ENCODE measurements at places on chromosomes 11 and 22.

GRCh38 chr11:116225784-116226585 lies 546.8 kb downstream of the BUD13 start:
- DNase-seq: no peak

DNA sequence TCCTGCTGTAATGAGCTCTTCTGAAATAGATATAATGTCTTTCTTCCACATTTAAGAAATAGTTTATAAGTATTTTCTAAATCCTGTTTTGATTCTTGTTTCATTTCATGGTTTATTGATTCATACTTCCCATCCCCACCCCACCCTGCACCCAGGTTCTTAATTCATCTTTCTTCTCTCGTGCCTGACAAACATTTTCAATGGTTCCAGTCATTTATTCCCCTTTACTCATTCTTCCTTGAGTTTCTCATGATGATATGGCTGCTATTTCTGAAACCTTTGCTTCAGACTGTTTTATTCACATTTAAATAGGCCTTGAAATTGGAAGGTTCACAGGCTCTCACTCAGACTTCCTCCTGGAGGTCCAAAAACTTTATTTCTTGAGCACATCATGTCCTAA lies 142.9 kb downstream of the SPON1 start:
- no peak for DNase-seq

DNA sequence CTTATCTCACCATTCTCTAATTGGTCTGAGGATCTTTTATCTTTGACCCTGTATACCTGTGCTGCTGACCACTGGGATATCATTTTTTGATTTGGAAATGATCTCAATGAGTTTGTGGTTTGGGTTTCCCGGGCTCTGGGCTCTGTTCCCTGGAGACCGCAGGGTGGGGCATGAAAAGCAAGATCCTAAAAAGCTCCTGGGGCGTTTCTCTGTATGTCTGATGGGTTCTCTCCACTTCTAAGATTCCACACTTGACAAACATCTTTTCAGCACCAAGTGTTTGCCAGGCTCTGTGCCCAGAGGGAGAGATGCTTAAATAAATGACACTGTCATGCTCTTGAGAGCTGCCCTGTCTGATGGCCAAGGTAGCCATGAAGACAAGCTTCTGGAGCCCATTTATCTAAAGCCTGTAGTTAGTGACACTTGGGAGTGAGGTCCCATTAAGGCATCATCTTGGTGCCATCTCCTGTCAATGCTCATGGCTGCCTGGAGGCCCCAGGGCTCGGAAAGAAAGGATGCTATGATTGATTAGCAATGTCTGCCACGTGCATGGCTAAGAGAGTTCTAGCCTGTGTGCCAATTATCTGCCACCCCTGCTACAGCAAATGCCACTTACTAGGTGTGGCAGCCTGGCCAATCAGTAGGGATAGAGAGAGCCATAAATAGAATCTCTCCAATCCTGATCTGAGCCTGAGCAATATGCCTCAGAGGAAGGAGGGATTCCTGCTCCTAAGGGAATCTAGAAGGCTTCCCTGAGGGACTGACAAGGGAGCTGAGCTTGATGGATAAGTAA lies 531.6 kb downstream of the MN1 start:
- DNase-seq: no peak

GRCh38 chr22:24068717-24069297 lies 57.7 kb downstream of the CABIN1 start:
- DNase-seq: no peak

- DNase-seq: no peak
Measured at GRCh38 chr11:69497221-69497787, 15.8 kb downstream of the LINC01488 start.

- no peak for DNase-seq
Measured at GRCh38 chr22:37138849-37139561, 10.7 kb downstream of the IL2RB start.

DNA sequence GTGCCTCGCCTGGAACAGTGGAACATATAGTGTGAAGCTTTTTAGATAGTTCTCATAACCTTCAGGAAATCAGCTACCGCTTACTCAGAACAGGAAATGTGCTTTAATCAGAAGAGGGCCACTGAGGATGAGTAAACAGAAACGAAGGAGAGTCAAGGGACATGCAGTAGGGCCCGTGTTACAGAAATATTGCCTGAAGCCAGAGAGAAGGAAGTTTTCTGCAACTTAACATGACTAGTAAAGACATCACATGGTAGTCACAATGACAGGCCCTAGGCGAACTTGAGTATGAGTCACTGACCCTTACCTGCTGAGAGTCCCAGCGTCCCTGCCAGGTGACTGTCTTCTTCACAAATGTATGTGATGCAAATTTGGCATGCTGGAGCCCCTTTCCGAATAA lies 39.4 kb downstream of the CARD18 start:
- DNase-seq: peak; percentile 12

DNA sequence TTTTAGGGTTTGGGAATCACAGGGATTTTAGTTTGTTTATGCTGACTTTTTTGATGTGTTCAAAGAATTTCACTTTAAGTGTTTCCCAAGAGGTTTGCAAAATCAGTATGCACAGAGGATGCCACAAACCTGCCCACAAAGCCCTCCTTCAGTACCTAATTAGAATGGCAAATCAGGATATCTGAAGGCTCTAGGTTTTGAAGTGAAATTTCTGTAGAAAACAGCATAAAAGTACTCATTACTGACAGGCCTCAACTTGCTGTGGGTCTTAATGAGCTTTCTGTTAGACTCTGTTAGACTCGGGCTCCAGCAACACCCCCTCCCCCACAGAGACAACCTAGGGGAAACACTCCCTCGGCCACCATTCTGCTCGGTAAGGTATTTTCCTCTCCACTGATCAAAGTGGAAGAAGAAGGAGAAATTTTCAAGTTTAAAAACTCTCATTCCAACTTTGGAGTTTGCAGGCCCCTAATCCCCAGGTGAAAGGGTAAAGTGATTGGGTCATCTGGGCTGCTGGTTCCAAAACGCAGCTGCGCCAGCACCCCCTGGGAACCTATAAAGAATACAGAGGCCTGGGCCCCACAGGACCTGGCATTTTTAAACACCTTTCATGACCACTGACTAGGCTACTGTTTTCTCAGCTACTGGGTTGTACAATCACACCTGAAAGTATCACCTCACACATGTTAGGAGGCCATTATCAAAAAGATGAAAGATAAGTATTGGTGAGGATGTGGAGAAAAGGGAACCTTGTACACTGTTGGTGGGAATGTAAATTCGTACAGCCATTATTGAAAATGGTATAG lies 67.5 kb downstream of the PLEKHA7 start:
- no peak for DNase-seq

DNA sequence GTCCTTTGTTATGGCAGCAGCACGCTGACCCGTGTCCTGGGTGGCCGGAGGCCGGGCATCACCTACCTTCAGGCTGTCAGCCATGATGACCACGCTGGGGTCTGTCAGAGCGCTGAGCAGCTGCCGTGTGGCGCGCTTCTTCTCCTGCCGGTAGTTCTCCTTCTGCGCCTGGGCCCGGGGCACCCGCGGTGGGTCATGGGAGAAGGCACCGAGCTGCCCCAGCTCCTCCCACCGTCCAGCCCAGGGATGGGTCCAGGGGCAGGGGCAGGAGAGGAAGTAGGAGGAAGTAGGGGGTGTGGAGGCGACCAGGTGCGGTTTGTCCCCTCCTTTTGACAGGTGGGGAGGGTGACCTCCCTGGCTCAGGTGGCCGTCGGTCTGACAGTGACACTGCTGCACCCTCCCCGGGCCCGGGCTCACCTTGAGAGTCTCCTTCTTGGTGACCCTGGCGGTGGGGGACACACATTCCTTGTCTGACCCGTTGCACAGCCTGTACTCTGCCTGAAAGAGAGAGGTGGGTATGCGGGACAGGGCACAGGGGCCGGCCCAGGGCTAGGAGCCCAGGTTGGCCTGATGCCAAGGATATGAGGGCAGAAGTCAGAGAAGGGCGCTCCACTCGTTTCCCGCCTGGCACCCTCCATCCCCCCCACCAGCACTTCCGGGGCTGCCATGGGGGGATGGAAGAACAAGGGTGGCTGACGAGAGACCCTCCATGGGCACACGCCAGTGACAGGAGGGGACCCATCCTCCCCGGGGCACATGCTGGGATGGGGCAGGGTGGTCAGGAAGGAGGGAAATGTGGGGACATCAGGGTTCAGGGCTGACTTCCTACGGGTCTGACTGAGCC lies 43.0 kb downstream of the OSBPL5 start:
- no peak for DNase-seq

DNA sequence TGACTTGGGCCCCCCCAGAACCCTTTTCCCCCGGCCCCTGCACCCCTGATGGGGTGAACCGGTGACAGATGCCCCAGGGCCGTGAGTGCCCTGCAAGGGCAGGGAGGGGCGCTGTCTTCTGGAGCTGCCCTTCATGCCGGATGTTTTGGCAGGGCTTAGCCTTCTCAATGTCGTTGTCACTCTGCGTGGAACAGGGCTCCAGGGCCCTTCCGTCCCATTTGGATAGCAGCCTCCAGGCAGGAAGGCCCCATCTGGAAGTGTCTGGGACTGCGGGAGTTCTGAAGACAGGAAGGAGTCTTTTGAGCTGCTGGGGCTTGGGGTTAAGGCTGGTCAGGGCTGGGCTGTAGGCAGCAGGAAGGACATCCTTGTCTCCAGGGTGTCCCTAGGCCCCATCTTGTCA lies 4.6 kb downstream of the FRMD8 start:
- DNase-seq: no peak

DNA sequence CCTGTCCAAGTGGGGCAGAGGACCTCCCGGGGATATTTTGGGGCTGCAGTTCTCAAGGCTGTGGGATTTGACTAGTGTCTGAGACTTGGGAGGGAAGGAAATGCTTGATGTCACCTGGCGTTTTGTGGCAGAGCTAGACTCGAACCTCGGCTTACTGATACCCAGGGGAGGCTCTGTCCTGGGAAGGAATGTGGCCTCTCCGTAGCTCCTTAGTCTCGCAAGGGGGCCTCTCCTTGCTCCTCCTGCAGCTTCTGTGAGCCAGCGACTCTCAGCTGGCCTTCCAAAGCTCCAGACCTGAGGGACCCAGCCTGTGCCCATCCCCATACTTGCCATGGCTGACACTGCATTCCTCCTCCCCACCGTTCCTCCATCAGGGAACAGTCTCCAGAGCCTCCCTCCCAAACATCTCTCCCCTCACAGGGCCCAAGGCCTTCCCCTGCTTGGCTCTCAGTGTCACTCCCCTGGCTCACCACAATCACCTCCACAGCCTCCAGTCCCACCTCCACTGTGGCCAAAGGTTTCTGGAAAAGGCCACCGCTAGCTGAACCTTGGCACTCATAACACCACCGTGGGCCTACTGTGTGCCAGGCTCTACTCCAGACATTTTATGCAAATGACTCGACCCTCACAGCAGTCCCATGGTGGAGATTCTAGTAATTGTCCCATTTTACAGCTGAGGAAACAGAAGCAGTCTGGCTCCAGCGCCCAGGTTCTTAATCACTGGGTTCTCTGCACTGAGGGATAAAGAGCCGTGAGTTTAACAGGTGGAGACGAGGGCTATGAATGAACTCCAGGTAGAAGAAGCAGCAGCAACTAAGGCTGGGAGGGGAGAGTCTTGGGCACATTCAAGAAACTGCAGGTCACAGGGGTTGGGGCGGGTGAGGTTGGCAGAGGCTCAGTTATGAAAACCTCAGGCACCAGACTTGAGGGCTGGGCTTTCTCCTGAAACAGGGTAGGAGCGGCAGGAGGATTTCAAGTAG lies 12.1 kb downstream of the P2RY2 start:
- DNase-seq: no peak

DNA sequence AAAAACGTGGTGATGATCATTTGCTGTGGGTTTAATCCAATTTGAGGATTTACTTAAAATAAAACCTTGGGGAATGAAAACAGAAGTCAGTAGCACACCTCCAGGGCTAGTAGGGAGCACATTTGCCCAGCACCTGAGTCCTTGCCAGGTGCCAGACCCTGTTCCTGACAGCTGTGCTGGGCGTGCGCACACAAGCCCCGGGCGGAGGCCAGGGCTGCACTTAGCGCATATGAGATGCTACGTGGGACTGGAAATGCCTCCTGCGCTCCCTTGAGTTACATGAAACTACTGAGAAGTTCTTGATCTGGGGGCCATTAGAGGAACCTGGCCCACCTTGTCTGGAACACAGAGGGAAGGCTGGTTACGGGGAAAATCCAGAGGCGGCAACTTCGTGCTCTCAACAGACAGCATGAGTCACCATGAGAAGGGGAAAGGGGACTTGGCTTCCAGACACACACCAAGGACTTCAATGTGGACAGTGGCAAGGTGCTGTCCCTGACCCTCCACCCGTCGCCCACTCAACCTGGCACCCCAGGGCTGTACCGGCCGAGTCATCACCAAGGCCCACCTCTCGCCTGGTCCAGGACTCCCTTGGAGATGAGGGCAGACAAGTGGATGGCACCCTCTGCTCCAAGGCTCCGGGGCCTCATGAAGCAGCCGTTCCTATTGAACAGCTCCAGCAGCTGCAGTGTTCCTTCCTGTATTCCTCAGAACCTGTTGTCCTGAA lies 1468.6 kb downstream of the BRD1 start:
- no peak for DNase-seq

GRCh38 chr22:24121938-24122337 lies 59.3 kb upstream of the SUSD2 start:
- DNase-seq: no peak

GRCh38 chr11:119797736-119798135 lies 68.7 kb upstream of the NECTIN1 start:
- DNase-seq: no peak

GRCh38 chr22:37529652-37530345 lies 10.6 kb upstream of the CARD10 start:
- DNase-seq: no peak

DNA sequence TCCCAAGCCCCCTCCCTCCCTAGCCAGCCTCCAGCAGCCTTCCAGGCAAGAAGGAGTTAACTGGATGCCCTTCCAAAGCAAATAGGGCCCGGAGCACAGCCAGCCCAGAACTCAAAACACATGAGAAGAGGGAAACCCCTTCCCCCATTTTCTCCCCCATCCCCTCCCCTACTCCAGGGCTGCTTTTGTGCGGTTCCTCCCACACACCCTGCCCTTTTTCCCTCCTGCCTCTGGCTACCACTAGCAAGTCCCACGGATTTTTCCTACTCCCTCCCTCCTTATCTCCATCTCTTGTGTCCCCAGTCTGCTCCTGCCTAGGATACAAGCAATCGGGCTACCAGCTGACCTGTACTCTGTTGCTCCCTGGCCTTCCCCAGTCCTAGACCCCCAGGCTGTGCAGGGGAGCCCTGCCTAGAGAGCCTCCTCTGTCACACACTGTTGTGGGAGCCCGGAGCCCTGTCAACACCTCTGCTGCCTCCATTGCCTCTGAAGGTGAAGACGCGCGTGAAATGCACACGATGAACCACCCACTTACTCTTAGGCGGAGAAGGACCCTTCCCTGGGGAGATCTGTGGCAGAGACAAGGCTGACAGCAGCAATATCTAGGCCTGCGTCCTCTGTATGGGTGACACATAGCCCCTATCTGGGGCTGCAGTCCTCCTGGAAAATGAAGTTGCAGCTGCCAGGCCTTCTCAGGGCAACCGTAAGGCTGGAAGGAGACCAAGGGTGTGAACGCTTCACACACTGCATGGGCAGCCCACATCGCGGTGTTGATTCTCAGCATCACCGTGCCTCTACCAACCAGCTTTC lies 282.8 kb downstream of the MN1 start:
- no peak for DNase-seq

GRCh38 chr22:40594346-40594745 lies 42.2 kb downstream of the MRTFA start:
- no peak for DNase-seq

All from bone marrow (tissue), 2 donors.